ENCODE measurements at places on chromosomes 16 and 17.

- no peak for DNase-seq
Observed at GRCh38 chr16:77946823-77947222, 75.5 kb upstream of the CLEC3A start.

- peak; percentile 67 for DNase-seq
Observed at GRCh38 chr17:57783338-57783742, 38.2 kb upstream of the CCDC182 start.

GRCh38 chr16:84925092-84925772, 86.1 kb downstream of the ZDHHC7 start:
- peak; percentile 69 for DNase-seq

DNA sequence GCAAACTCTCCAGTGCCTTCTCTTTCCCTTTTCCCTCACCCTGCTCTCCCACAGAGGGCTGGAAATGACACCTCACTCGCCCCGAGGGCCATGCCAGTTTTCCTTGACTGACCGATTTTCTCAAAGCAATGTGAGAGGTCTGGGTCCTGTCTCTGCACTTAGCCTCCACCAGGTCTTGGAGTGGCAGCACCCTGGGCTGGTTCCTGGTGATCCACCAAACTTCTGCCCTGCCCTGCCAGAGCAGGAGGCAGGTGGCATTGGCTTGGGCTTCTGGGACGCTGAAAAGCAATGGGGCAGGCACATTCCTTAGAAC, 97.5 kb downstream of the RAB11FIP4 start:
- no peak for DNase-seq

DNA sequence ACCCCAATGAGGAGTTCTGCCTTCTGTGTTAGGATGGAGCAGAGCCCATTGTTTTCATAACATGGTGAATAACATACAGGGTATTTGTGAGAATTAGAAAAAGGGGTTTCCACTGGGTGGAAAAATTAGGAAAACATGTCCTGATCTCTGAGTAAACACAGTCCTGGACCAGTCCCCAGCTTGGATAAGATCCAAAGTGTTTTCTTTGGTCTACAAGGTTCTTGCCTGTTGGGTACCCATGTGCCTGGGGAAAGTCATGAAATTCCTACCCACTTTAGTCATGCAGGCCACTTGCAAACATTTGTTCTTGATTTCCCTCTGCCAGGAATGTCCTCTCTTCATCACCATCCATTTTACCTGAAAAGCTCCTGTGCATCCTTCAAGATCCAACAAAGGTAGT, 164.8 kb upstream of the DYNLRB2 start:
- no peak for DNase-seq

- no peak for DNase-seq
Observed at GRCh38 chr17:4712526-4712925, 2.1 kb downstream of the ARRB2 start.

GRCh38 chr17:45129940-45130680, 2.2 kb downstream of the PLCD3 start:
- DNase-seq: no peak

DNA sequence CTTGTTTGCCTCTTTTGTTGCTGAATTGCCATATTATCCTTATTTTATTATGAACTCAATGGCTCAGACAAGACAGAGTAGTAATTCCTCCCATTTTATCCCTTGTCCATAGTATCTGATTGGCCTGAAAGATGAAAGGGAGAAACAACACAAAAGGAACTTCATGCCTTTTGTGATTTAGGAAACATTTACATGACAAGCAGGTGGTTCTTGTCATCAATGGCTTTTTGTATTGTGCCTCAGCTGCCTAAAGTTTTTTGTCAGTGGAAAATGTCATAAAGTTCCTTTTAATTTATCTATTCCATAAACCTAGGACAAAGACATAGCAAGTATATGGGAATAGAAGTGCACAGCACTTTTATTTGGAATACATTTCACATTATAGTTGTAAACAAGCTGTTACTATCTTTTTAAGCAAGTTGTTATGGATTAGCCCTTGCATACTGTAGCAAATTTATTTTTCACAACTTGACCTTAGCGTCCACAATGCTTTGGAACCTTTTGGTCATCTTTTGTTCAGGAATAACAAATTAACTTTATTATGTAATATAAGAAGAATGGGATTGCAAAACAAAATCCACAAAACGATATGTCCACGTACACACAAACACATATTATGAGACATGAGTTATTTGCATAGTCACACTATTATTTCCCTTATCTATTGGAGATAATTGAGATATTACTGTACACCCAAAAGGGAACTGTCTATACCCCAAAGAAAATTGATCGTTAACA, 12.4 kb upstream of the MPHOSPH6 start:
- DNase-seq: no peak

DNA sequence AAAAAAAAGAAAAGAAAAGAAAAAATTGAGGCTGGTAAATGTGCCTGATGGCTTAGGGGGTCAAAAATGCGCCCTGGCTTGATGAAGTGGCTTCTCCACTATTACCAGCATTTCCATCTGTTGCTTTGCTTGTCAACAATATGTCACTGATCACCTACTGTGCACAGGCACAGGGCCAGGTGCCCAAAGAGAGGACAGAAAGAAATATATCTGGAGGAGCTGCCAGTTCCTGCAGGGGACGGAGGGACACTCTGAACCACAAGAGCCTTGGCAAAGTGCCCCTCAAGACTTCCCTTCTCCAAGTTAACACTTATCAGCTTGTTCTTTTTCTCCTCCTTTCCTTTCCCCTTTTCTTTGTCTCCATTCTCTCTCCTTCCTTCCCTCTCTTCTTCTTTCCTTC, 34.7 kb downstream of the GINS3 start:
- no peak for DNase-seq

DNA sequence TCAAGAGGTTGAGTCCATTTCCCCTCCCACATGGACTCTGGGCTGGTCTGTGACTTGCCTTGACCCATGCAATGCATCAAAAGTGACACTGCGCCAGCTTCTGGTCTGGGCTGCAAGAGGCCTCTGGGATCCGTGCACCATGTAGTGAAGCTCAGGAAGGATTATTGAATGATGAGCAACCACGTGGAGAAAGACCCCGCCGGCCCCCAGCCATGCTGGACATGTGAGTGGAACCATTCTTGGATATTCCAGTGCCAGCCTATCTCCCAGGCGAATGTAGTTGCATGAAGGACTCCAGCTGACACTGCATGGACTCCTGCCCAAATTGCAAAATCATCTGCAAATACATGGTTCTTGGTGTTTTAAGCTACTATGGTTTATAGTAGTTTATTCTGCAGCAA, 7.6 kb upstream of the ALOX15B start:
- no peak for DNase-seq

- DNase-seq: no peak
Observed at GRCh38 chr17:74740173-74740572, 3.1 kb downstream of the RAB37 start.

DNA sequence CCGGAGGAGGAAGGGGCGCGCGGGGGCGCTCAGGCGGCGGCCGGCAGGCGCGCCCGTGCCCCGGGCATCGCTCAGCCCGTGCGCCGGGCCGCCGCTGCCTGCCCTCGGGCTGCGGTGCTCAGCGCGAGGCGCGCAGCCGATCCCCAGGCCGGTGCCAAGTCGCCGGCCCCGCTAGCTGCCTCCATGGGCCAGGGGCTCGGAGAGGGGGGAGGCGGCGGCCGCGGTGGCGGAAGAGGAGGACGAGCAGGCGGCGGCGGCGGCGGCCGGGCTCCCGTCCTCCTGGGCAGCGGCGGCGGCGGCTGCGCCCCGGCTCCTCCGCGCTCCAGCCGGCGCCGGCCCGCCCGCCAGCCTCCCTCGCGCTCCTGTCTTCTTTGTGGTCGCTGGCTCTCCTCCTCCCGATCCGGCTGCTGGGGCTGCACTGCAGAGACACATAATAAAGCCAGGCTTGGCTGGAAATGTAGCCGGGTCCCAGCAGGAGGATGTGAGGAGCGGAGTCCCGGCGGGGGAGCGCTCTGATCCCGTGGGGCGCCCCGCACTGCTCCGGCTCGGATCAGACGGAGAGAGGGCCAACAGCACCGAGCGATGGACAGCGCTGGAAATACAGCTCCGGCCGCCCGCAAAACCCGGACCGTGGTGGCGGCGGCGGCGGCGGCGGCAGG, 889 bp upstream of the ZNF423 start:
- no peak for DNase-seq

All from activated T-cell treated with anti-CD3 and anti-CD28 coated beads for 1 hour (primary cell).